ENCODE measurements at places on chromosomes 7 and 10.

DNA sequence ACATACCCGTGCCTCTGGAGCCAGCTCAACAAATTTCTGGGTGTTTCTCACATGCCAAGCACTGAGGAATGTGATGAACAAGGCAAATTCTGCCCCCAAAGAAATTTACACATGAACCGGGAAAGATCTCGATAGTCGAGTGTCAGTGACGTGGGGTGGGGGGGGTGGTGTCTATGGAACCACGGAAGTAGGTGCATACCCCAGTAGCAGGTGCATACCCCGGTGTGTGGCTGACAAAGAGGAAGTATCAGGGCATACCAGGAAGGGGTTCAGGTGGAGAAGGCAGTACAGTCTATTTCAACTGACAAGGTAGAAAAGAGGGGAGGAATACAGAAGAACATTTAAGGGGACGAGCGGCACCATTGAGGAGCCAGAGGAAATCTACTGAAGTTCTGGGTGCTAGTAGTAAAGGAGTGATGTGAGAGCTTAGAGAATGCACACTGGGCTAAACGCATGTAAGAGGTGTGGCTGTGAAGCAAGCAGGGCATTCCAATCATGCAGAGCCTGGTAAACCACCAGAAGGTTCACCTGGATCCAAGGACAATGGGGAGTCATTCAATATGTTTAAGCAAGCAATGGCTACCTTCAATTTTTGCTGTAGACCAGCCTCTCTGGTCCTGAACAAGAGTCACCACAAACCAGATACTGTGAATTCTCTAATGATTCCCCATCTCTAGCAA is 6.2 kb downstream of the CCDC6 start:
- DNase-seq, result no peak

DNA sequence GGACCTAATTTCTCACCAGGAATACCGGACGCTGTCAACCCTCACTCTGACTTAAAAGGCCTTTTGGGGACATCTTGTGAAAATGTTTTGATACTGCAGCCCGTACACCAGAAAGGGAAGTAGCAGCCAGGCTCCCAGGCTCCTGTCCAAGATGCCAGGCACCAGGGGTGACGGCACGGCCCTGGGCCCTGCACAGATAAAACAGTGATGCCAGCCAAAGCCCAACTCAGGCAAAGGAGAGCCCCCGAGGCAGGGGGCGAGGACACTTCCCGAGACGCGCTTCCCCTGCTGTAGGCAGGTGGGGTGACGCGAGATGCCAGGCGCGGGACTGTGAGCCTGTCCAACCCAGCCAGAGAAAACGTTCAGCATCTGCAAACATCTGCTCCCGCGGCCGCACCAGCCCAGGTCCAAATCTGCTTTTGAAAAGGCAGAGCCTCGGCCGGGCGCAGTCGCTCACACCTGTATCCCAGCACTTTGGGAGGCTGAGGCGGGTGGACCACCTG is 15.7 kb downstream of the ZFAND2A start:
- DNase-seq, result no peak

- DNase-seq, result no peak
These were observed 3.7 kb upstream of the MYO1G start for GRCh38 chr7:44982535-44982923.

DNA sequence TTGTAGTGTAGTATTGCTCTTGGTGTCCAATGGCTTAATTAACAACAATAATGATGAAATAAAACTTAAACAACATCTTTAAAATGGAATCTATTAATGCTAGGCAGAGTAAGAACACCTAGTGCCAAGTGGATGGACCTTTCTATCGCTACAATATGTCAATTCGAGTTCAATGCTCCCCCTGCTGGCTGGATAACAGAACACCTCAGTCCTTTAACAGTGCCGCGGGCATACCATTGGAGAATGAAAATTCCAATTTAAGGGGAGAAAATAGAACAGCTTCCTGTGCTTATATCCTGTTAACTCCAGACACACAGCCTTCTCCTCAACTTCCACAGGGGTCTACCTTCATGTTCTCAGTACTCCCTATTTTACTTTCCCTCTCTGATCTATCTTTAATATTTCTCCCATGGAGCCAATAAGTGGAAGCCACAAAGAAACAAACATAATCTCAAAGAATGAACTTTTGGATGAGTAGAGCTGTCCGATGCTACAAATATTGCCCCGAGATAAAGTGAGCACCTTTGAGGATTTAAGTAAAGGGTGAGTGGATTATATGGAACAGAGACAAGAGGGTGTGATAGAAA is 41.4 kb downstream of the COL1A2 start:
- DNase-seq, result peak; percentile 42

GRCh38 chr7:144018065-144018464 is 17.9 kb downstream of the OR6B1 start:
- no peak for DNase-seq

GRCh38 chr7:112010109-112010508 is 196.1 kb downstream of the DOCK4 start:
- DNase-seq, result no peak

DNA sequence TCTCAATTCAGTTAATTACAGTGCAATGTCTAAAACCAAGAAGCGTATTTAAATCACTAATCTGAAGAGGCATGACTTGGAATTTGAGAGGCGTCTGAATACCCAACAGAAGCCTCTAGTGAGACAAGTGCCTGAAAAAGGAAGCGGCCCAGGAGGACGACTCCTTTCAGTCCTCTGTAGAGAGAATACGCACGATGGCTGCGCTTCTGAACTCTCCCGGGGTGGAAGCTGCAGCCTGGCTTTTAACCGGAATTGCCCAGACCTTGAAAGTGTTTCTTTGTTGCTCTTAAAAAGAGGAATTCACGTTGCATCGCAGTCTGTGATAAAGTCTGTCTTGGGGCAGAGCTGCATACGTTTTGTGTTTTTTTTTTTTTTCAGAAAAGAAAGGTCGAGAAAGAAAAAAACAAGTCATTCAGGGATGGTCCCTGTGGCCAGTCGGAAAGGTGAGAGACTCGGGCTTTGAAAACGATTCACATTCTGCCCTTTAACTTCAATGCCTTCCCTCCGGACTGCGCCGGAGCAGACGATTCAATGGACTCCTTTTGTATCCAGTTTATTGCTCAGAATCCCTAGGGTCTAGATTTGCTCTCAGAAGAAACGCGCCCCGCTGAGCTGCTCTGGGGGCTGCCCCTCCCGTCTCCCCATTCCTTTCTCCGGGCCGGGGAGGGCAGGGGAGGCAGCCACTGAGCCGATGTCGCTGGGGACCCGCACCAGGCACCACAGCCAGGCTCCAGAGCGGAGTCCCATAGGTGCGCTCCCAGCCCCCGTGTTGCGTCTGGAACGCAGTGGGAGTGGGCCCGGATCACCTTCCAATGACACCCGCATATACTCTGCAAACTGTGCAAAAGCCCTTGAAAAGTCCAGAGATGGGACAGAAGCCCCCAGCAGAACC is 994 bp upstream of the PTF1A start:
- no peak for DNase-seq

- no peak for DNase-seq
These were observed 54.8 kb downstream of the ASAH2B start for GRCh38 chr10:50794490-50794889.
